ENCODE measurements at places on chromosomes 3 and 15.

DNA sequence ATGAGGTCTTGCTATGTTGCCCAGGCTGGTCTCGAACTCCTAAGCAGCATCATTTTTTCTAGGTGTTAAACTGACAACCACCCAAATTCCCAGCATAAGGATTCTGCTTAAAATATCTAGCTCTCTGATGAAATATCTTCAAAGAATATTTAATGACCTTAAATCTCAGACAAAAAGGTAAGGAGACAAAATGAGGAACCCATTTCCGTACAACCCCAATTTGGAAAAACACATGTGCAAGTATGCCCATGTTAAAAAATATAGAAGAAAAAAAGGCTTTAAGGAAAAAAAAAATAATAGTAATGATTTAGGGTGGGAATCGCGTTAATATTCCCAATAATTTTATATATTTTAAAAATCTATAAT is 1.4 kb upstream of the SACM1L start:
- no peak for DNase-seq

- DNase-seq: peak; percentile 16
Observed at GRCh38 chr3:25781758-25782594, 1.3 kb downstream of the NGLY1 start.

DNA sequence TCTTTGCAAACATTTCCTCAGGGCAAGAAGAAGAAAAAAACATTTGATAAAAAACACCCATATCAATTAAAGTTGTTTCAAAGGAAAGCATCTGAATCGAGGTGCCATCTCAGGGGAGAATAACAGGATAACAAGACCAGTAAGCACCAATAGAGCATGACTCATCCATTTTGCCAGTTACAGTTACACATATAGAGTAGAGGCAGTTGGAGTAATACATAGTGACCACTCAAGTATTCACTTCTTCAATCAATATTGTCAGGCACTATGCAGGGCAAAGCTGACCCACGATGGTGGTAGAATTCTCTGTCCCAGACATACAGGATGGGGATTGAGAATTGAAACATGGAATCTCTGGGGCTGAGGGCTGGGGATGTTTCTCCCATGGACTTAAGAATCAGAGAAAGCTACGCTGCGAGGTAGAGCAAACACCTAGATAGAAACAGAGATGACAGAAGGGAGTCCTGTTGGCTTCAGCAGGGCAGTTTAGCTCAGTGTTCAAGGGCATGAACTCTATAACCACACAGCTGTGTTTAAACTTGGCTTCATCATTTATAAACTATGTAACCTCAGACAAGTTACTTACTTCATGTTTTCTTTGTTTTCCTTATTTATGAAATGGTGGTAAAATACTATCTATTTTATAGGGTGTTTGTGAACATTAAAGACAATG is 186.4 kb upstream of the NANOGP8 start:
- no peak for DNase-seq

DNA sequence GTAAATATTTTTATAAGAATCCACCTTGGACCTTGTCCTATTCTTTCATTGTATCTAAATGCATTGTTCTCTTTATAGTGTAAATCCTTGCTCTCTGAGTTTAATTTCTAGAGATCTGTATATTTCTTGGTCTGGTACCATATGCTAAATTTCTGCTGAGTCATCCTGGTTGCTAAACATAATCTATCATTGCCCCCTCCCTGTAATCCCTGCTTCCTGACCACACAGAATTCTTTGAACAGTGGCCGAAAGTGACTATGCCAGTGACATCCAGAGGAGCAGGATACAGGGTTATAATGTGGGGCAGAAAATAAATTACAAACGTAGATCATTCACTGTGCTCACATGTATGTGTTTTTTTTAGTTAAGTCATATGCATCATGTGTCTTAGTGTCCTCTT is 143.1 kb downstream of the DIPK2A start:
- DNase-seq: no peak

DNA sequence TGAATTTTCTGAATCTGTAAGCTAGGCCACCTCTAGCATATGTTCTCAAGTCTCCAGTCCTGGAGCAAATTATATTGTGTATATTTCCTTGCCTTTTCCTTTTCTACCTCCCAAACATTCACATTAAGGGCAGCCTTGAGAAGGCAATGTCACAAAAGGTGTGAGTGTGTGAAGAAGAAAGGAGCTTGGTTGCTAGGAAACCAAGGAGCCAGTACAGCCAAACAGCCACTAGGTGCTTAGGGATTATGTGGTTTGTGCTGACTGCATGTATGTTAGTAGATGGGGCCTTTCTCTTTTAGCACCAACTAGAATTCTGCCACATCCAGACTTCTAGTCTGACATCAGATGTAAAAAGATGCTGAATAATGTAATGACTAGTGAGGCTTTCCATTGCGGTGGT is 118.8 kb upstream of the DAZL start:
- DNase-seq: no peak

DNA sequence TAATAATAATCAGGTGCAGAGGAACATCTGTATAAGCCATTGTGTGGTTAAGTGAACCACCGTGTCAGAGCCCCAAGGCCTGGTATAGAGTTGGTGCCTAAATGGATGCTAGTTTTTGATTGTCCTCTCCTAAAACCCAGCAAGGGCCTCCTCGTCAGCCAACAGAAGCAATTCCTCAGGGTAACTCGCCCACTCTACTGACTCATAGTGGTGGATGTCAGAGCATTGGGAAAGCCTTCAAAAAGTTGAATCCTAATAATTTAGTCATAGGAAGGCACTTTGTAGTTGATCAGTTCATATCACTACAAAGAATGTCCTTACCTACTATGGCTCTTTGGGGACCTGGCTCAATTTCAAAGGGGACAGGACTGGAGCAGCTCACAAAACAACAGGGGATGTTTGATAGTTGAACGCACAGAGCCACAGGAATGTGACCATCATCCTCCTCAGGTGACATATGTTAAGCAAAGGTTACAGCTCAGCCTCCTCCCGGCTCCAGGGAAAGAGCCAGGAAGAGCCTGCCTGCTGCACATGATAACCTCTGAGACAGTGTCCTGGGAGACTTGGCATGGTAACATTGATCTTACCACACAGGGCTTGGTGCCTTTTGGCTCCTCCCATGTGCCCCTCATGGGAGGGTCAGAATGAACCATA is 338.7 kb downstream of the CLSTN2 start:
- no peak for DNase-seq

DNA sequence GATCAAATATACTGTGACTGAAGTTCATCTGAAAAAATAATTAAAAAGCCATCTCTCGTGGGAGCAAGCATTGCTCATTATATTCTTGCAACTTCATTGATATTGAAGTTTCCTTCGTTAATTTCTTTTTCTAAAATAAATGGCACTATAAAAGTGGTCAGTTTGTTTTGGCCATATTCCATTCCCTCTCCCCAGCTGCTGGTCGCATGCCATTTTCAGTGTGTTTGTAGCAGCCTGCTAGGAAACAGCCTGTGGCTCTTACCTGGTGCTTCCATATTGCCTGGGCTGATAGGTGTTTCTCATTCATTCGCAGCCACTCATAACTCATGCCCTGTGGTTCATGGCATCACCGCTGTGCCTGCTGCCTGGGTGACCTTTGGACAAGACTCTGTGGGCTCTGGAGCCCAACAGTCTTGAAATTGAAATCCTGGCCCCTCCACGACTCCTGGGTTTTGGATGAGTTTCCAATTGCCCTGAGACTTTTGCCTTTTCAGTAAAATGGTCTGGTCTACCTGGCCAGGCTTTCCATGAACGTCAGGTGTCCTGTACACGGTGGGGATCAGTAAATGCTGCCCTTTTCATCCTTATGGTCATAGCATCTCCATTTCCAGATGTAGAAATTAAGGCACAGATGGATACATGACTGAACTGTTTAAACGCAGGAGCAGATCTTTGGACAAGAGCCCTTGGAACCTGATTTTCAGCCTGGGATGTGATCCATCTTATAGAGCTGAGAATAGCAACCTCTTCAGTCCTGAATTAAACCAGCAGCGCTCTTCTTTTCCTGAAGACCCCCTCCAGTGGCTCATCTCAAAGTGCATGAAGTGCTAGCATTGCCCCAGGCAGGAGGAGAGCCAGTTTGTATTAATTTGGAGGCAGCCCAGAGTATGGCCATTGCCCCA is 69.4 kb downstream of the SLCO3A1 start:
- no peak for DNase-seq

GRCh38 chr15:48001393-48002039 is 119.3 kb upstream of the SLC24A5 start:
- no peak for DNase-seq

GRCh38 chr3:114128231-114128630 is 50.6 kb downstream of the DRD3 start:
- DNase-seq: peak; percentile 26

GRCh38 chr3:89613241-89613640 is 505.8 kb downstream of the EPHA3 start:
- DNase-seq: no peak

- DNase-seq: no peak
Observed at GRCh38 chr3:183981990-183982644, 35.6 kb downstream of the ABCC5 start.

DNA sequence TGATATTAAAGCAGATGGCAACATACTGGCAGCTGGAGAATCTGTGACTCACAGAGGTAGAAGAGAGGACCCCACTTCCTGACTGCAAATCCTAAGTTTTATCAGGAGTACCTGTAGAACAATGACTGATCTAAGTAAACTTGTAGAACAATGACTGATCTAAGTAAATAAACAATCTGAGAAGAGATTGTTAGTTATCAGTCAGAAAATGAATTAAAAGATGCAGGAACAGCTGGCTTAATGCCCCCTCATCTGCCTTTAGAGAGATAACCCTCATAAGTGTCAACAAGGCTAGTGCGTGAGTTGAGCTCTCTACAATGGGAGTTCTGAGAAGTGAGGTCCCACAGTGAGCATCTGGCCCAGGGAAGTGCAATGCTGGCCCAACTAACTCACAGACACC is 14.6 kb downstream of the ACAD11 start:
- DNase-seq: no peak

- DNase-seq: peak; percentile 27
Observed at GRCh38 chr3:32817558-32818228, at the start of gene TRIM71. TSS of gene TRIM71 (plus strand) at chr3:32817997. CDS start at chr3:32818081, 84 bp downstream.

DNA sequence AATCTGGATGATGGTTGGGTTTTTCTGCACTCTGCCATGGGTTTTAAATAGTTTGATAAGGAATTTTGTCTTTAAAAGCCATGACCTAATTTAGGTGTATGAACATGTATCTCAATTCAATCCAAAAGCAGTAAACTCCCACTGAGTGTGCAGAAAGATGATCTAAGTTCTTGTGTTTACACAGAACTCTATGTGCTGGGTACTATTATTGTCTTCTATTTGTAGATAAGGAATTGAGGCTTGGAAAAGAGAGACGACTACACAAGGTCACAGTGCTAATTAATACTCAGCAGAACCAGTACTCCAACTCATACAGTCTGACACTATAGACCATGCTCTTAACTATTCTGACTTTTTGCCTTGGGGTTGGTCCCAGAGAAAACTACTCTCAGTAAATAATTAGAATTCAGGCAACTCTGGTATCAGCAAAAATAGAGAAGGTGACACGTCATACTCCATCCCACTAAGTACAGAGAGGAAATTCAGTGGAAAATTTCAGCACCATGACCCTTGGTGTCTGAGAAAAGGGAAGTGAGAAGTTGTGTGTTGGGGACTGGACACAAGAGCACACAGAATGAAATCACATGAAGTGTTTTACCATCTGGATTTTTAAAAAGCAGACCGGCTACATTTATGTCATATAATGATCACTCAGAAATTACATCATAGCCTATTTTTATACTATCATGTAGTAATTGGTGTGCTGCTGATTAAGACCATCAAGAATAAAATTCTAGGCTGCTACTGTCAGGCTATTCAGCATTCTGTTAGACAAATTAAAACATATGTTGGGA is 18.3 kb upstream of the MYH15 start:
- no peak for DNase-seq

GRCh38 chr3:111229301-111229700 is 157.7 kb downstream of the NECTIN3 start:
- no peak for DNase-seq

DNA sequence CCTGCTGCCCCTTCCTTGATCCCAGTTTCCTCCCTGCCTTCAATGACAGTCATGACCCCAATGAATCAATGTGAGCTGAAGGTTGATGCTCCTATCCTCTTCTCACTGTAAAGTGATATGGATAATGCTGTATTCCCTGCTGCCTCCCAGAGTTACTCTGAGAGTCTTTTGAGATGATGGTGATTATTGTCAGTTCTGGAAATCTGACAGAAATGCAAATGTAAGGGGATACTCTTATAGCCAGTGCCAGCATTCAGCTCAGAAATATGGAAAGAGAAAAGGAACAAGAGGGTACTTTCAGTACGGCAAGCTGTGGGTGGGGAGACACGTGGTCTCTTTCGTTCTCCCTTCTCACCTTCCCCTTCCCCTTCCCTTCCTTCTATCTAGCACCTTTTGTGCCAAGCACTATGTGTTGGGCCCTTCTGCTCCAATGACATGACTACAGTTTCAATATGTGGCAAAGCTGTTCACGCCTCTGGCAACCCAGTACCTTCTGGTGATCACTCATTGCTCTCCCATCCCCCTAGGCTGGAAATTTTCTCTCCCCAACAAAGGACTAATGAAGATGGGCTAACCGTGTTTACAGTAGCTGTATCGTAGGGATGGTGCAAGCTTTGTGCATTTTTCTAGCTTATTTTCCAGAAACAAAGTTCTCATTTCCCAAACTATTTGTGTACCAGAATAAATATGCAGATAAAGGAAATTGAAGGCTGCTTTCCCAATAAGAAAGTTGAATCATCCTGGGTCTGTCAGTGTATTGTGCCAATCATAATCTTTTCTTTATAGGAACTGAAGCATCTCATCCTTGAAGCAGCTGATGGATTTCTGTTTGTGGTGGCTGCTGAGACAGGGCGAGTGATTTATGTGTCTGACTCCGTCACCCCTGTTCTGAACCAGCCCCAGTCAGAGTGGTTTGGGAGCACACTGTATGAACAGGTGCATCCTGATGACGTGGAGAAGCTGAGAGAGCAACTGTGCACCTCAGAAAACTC is 70.3 kb downstream of the ARNT2 start:
- DNase-seq: no peak
